ENCODE measurements at places on chromosomes 2 and 18.

DNA sequence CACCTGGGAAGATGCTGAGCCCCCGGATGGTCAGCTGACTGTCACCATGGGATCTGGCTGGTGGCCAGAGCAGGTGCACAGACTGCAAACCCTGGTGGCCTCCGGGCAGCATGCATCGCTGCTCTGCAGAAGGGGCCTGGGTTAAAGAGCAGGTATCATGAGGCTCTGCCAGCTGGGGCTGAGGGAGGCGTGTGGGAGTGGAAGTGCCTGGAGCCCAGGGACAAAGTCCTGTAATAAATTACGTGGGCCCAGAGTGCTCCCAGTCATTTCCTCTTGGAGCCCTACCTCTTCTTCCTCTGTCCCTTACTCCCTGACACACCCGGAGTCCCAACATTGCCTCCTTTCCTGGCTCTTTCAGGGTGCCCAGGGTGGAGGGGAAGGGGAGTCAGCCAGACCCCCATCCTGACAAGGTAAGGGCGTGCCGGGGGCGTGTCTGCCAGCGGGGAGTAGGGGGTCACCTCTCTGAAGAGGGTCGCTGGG lies at the start of gene MYO7B:
MYO7B (plus strand) TSS at position 262 of the 480 bp plus-strand sequence. CDS start 24,040 bp downstream, outside the sequence.
- peak; percentile 20 for DNase-seq

- no peak for DNase-seq
Observed at GRCh38 chr2:47937677-47938076, 31.4 kb upstream of the FBXO11 start.

GRCh38 chr18:3528231-3528630 lies 78.3 kb downstream of the TGIF1 start:
- DNase-seq: no peak

GRCh38 chr18:55485666-55486065 lies 102.3 kb downstream of the TCF4 start:
- DNase-seq: no peak

DNA sequence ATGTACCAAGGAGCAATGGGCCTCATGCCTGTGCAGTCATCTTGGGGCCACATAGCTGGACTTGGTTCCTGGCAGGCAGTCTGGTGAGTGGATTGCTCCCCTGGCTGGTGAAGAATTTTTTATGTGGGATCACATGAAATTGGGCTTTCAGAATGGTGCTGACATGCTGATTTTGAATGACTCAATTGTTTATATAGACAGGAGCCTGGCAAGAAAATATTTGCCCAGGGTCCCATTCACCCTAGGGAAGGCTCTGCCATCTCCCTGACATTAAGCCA lies 266.9 kb downstream of the DYSF start:
- no peak for DNase-seq

GRCh38 chr2:25938345-25938744 lies 44.0 kb downstream of the KIF3C start:
- DNase-seq: no peak

GRCh38 chr2:218607436-218608115 lies at the start of gene PLCD4:
TSS of gene PLCD4 (plus strand) at chr2:218607899. CDS start at chr2:218615740, 7,841 bp downstream.
- no peak for DNase-seq

DNA sequence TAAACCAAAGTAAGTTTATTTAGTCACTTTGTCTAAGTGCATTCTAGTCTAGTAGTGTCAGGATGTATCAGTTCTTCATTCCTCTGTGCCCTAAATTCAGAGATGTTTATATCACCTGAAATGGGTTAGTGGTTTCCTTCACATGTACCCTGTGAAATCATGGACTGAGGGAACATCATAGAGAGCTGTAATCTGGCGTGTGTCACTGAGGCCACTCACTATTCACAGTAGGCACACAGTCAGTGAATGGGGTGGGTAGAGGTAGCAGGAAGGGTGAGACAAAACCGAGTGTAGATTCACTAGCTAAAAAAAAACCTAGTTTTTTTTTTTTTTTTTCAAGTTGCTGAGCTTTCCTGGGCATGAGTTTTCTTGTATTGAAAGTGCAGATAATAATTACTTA lies 5.6 kb downstream of the KIF5C start:
- no peak for DNase-seq

DNA sequence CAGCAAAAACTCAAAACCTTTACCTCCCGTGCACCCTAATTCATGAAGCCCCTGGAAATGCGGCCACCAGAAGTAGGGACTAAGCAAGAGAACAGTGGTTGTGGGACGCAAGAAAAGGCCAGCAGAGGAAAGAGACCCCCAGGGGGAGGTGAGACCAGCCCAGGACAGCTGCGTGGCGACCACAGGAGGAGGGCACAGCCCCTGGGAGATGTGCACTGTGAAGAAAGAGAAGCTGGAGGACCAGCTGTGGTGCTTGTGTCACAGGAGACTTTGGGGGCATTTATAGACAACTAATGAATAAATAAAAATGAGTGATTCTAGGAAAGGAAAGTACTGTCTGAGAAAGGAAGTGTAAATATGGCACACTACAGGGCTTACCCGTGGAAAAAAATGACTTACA lies 263.8 kb downstream of the EIPR1 start:
- no peak for DNase-seq

GRCh38 chr2:222025881-222026271 lies 272.9 kb downstream of the PAX3 start:
- DNase-seq: no peak

DNA sequence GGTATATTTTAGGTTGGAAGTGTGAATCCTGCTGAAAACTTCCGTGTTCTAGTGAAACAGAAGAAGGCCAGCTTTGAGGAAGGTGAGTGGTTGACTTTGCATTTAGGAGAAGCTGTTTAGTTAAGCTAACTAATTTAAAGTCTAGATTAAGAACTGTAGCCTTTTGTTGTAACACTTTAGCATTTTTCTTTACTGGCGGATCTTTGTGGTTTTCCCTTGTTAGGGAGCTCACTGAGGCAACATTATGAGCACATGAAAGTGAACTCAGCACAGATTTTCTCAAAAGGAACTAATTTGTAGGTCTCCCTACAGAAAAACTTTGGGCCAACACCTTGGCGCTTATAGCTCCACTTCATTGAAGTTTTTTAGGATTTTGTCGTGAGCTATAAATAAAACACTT lies 52.8 kb downstream of the XRCC5 start:
- no peak for DNase-seq

All from NCI-H510A (cell line).